ENCODE measurements at places on chromosomes 4 and X.

- DNase-seq = no peak
Measured at GRCh38 chrX:68932611-68933010, 103.8 kb downstream of the EFNB1 start.

GRCh38 chrX:105653891-105654290 lies 168.4 kb upstream of the NRK start:
- DNase-seq = no peak

DNA sequence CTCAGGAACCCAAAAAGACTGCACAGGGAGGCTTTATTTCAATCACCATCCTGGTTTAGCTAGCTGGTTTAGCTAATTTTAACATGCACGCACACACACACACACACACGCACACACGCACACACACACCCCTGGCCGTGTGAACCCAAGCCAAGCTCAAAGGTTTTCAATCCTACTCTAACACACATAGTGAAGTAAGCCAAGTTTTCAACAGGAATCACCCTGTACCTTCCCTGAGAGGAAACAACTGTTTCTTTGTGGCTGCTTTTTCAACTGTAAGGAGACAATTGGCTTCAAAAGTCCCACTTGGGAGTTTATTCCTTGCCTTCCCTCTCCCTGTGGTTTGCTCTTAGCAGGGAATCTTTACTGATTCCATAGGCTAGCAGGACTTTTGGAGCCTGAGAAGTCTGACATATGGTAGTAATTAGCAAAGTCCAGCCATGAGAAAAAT lies 98.9 kb upstream of the BMP3 start:
- no peak for DNase-seq

- no peak for DNase-seq
Measured at GRCh38 chr4:83569429-83569828, 33.5 kb downstream of the GPAT3 start.

GRCh38 chr4:144819591-144819990 lies 173.6 kb downstream of the HHIP start:
- no peak for DNase-seq

- peak; percentile 83 for DNase-seq
Measured at GRCh38 chr4:151014521-151015458, at the start of gene LRBA. Gene LRBA (minus strand): TSS chr4:151015284. CDS start chr4:151014642, 642 bp downstream.

DNA sequence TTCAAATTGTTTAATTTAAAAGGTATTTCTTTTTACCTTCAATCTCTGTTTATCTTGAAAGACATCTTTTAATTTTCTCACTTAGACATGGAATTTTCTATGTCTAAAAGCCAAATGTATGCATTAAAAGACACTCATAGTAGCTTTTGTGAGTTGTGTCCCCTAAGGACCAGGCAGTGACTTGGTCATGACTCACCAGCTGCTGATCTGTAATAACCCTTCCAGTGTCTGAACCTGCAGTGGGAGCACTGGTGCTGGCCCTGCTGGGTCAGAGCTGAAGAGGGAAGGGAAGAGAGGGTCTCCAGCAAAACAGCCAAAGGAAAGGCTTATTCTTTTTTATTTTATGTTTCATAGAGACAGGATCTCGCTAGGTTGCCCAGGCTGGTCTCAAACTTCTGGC lies 31.1 kb upstream of the SH3D19 start:
- no peak for DNase-seq

DNA sequence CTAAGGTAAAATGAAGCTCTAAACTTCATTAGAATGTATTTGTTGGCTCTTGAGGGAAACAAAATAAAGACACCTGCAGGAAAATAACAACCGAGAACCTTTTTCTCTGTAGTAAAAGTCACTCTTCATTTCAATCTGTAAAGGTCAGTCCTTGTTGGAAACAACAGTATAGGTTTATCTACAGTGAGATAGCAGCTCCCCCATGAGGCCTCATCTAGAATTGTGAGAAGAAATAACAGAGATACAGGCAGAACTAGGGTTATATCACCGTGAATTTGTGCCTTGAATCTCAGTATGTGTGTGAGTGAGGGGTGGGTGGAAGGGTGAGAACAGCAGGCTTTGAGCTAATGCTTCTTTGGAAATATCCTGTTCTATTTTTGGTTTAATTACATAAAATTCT lies 107.8 kb upstream of the FMR1 start:
- peak; percentile 1 for DNase-seq

DNA sequence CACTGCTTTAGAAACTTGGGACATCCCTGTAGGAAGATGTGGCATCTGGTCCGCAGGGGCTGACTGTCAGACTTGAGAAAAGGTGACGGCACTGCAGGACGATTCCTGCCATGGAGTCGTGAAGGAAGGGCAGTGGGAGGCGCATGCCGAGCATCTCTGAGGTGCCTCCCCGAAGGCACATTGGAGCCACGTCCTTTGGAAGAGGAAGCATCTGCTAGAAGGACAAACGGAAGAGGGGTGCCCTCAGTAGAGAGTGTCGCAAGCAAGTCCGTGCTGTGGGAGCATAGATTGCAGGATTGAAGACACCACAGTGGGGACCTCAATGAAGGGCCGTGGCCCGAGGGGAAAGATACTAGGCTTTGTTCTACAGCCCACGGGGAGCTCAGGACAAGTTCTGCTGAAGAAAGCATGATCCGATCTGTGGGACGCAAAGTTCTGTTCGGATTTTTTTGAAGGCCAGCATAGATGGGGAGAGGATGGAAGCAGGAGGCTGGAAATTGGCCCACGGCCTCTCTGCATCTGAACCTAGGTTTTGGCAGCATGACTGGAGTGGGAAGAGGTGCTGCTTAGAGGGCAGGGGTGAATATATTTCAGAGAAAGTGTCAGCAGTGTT lies 24.2 kb upstream of the HELT start:
- no peak for DNase-seq

GRCh38 chr4:186018261-186018660 lies 50.7 kb upstream of the TLR3 start:
- no peak for DNase-seq

GRCh38 chrX:142089193-142089592 lies 115.9 kb downstream of the MAGEC2 start:
- no peak for DNase-seq
